CD4-positive, alpha-beta T cell treated with Interleukin-10 for 1 hour (primary cell): ENCODE measurements at places on chromosomes 3 and 15.

- DNase-seq: no peak
Measured at GRCh38 chr3:136409549-136409948, 159.4 kb downstream of the PCCB start.

- DNase-seq: no peak
Measured at GRCh38 chr3:98589331-98590036, 3.9 kb downstream of the CPOX start.

- DNase-seq: no peak
Measured at GRCh38 chr3:112615989-112616731, 24.8 kb downstream of the CCDC80 start.

GRCh38 chr3:188266562-188267274 lies 112.8 kb downstream of the LPP start:
- no peak for DNase-seq

- DNase-seq: no peak
Measured at GRCh38 chr15:79724312-79724711, 172.5 kb downstream of the MTHFS start.

GRCh38 chr3:172156586-172156955 lies 117.2 kb downstream of the FNDC3B start:
- no peak for DNase-seq

DNA sequence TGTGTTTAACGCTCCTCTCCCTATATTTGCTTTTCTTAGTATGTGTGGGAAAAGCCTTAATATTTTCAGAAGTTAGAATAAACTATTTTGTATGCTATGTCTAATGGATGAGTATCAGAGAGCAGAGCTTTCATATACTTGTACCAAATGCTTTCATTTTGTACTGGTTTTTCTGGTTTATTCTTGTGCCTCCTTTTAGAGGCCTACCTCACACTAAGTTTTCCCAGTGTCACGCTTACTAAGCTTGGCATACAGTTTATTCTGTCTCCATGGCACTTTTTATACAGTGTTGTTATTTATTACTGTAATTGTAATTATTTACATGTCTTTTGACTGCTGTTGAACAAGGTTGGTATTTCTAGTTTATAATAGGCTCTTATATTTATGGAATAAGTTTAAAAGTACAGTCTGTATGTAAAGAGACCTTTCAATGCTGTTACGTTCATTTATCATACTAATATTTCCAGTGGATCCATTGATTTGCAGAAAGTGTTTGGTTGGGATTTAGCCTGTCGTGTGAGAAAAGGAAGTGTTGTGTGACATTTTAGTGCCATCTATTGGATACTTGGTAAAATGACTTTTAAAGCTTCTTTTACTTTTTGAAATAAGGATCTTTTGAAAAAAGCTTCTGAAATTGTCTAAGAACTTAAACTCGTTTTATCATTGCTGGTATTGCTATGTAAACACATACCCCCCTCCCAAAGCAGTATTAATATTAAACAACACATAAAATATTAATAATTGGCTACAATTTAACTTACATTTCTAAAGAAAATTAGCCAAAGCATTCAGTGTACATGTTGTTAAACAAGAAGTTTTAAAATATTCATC lies 5.2 kb upstream of the EBLN2 start:
- DNase-seq: peak; percentile 40

DNA sequence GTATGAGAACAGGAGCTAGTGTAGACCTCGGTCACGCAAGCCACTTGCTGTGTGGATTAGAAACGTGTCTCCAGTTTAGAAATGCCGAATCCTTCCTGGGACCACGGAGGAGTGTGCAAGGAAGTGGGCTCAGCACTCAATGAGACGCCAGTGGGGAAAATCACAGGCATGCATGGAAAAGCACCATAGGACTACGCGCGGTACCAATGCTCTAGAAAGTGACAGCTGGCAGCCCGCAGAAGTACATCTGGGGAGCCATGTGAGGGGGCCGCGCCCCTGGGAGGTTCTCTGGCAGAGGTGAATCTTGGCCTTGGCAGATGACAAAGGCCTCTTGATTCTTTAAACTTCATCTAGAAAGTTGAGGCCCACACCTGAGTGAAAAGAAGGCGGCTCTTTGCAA lies 99.3 kb downstream of the LRRK1 start:
- no peak for DNase-seq

- no peak for DNase-seq
Measured at GRCh38 chr15:75069301-75069925, 46.0 kb downstream of the PPCDC start.

DNA sequence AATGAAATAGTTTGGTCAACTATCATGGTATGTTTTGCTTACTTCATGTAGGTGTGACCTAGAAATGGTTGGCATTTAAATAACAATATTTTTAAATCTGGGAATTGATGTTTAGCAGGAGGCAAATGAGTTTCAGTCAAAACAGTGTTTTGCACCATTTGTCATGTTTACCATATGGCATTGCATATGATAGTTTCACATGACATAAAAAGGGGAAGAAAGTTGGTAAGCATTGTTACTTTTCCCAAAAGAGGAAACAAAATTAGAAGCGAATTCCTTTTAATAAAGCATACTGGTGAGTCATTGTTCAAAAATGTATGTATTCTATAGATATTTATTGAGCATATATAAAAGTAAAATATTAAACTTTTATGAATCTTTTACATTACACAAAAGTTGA lies 2.3 kb downstream of the RNF13 start:
- DNase-seq: no peak

DNA sequence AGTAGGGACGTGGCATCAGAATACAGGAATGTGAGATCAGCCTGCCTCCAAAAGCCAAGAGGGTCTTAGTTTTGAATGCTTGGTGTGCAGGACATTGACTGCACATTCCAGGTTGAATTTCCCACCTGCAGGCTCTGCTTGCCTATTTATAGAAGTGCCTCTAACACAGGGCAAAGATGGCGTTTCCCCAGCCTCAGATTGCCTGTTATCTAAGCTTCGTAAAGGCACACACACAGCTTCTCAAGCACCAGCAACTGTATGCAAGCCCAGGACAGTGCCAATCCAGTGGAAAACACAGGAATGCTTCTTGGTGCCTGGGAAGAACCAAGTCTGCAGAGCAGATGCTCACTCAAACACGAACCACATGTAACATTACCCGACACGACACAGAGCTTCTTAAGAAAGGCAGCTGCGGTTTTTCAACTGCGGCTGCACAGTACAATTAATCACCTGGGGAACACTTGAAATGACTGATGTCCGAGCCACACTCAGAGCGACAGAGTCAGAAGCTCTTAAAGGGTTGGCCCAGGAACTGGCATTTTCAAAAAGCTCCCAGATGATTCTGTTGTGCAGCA lies 90.0 kb upstream of the ANKRD34C start:
- no peak for DNase-seq

DNA sequence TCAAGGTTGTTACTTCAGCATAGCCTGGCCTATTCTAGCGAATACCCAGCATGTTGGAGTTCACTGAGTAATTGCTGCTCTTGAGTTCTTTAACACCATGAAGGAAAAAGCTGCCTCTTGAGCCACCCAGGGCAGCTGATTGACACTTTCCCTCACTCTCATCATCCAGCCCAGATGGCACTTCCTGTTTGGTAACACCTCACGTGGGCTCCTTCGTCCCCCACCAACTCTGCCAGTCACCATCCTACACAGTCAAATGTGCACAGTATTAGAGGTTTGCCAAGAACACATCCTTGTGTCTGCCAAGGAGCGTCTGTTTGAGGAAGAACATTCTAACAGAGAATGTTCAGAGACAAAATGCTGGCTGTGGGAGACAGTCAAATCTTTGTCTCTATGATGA lies 266.3 kb downstream of the RPLP1 start:
- DNase-seq: peak; percentile 49

DNA sequence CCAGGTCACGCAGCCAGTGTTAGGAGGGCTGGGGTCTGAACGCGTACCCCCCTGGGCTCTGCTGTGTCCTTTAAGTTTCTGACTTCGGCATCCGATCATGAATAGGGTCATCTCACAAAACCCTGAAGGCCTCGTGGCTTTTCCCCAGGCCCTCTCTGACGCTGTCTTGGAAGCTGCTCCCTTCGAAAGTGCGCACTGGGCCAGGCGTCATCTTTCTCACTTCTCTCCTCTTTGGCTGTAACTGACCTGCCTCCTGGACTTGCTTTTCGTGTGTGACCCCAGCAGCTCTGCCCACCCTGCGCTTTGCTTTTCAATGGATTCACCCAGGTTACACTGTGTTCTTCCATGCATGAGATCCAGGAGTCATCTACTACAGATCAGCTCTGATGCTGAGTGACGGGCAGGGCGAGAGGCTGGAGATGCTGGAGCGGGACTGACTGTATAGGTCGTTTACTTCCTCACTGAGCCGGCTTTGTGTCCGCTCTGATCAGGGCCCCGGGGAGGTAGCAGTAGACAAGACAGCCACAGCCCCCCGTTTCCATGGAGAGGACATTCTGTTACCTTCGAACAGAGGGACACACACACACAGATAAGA lies 45.0 kb upstream of the PCSK6 start:
- DNase-seq: no peak

GRCh38 chr3:195860456-195860855 lies 47.9 kb downstream of the TNK2 start:
- DNase-seq: no peak

DNA sequence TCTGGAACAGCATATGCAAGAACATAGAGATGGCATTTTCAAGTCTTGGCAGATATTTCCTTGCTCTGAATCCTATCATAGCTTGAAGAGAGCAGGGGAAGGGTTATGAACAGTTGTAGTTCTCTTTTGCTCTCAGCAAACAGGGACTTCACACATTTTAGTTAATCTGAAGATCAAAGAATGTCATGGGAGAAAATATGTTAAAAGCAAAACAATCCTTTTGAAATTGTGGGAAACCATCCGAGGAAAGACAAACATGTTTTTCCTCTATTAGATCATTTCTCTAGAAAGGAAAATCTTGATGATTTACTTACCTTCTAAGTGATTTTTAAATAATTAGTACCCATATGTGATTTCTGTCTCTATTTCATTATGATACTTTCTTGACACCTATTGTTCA lies 77.8 kb upstream of the DCBLD2 start:
- no peak for DNase-seq

GRCh38 chr3:106842151-106842550 lies 535.1 kb upstream of the CCDC54 start:
- no peak for DNase-seq

DNA sequence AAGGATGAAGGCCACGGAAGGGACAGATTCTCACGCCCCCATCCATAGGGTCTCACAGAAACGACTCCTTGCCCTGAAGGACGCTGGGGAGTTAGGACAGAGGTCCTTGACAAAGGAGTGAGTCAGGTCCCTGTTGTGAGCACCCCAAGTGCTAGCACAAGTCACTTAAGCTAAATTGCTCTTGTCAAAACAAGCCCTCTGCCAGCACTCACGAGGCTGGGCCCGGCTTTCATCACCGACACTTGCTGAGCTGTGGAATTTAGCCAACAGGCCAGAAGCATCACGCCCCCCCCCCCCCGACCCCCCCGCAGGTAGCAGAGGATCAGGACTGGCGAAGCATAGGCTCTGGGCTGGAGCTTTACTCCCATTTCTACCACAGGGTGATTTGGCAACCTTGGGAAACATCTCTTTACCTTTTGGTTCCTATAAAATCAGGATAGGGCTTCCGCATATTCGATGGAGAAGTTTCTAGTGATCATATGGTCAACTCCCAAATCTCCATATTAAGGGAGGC lies 75.4 kb downstream of the ADCY5 start:
- no peak for DNase-seq

- no peak for DNase-seq
Measured at GRCh38 chr15:94273826-94274225, 42.5 kb downstream of the MCTP2 start.

GRCh38 chr3:111787556-111788463 lies 71.3 kb upstream of the PHLDB2 start:
- DNase-seq: no peak

DNA sequence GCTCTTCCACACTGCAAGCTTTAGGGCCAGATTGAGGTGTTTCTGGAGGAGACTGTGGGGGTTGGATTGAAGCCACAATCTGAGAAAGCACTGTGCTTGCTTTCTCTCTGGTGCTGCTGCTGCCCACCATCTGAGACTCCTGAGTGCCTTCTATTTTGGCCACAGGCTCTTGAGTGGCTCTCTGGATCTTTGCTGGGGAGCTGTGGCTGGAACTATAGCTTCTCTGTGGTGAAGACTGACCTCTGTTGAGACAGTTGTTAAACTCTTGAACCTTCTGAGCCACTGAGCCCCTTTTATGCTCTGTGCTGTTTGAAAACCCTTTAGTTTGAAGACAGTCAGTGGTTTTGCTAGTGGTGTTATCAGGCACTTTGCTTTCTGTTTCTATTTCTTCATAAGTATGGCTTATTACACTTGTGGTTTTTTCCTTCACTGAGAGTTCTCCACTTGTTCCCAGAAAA lies 108.7 kb upstream of the TSPAN3 start:
- peak; percentile 34 for DNase-seq

GRCh38 chr15:90648137-90649070 lies 68.7 kb upstream of the BLM start:
- peak; percentile 78 for DNase-seq

DNA sequence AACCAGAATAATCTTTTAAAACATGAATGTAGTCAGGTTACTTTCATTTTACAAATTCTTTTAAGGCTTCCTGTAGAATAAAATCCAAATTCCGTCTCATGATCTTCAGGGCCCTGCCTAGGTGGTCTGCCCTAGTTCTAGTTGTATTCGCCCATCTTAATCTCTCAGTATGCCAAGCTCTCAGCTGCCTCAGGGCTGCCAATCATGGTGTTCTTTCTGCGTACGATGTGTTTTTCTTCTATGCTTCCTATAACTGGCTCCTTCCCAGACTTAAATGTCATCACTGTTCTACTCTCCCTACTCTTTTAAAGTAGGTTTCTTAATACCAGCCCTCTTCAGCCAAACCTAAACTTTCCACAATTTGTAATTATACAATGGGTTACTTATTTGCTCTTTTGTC lies 107.4 kb downstream of the GREM1 start:
- no peak for DNase-seq

DNA sequence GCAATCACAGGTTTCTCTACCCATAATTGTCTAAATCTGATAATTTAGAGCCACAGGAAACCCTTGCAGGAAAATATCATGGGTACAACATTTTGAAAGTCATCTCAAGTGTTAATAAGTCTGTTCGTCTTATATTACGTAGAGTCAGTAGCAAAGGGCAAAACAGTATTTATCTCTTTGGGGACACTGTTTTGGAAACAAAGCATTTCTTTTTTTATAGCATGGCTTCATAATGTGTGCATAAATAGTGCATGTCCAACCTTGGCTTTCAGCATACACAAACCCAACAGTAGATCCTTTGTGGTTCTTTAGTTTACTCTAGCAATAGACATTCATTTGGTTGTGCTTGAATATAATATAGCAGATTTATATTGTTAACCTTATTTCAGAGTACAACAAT lies 24.0 kb downstream of the ST3GAL6 start:
- DNase-seq: no peak

DNA sequence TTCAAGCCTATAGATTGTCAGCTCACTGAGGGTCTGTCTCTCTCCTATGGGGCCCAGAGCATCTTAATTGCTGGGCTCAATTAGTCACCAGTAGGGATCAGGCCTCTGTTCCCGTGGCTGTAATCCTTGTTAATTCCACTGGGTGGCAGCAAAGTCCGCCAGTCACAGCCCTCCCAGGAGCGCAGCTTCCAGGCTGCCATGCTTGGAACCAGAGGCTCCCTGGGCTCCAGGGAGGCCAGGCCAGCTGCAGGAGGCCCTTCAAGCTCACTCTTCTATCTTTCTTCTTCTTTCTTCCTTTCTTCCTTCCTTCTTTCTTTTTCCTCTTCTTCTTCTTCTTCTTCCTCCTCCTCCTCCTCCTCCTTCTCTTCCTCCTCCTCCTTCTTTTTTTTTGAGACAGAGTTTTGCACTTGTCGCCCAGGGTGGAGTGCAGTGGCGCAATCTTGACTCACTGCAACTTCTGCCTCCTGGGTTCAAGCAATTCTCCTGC lies 14.4 kb downstream of the RNU5B-1 start:
- DNase-seq: peak; percentile 85
